ENCODE measurements at places on chromosomes 11 and 22. TPM values are rescaled to one million over a fixed set of nuclear protein-coding genes. Genes with fewer than 3 reads are reported as not detected.

GRCh38 chr11:107282195-107282594 is 175.4 kb downstream of the CWF19L2 start:
- H3K4me3 ChIP-seq: no peak overlapping the region
- no peak overlapping the region for H3K27ac ChIP-seq
- H3K36me3 ChIP-seq: no peaks in the 10 kb centered on the region
- no peaks in the 10 kb centered on the region for H3K4me1 ChIP-seq
- no peak for DNase-seq

DNA sequence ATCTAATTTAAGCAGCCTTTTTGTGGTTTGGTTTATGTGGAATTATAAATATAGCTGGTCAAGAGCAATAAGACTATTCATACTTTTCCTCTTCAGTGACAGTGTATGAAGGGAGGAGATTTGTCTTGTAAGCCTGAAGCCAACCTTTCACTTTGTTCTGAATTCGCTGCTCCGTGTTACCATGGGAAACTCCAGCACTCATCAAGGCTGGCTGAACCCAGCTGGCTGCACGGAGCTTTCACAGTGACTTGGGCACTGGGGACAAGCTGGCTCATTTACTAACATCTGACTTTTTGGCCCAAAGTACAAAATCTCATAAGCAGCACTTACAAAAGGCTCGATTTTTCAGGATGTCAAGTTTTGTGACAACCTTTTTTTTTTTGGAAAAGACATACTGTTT is 120.4 kb upstream of the GRIA4 start:
- H3K4me3 ChIP-seq: no peak overlapping the region
- H3K27me3 ChIP-seq: no peaks in the 10 kb centered on the region
- no peaks in the 10 kb centered on the region for H3K4me1 ChIP-seq
- H3K27ac ChIP-seq: no peak overlapping the region
- DNase-seq: no peak
- H3K36me3 ChIP-seq: no peaks in the 10 kb centered on the region

- peaks cover 5% of the 10 kb centered on the region for H3K4me1 ChIP-seq
- H3K27me3 ChIP-seq: no peaks in the 10 kb centered on the region
- no peak for DNase-seq
- H3K36me3 ChIP-seq: peaks cover 30% of the 10 kb centered on the region
- no peak overlapping the region for H3K27ac ChIP-seq
- no peak overlapping the region for H3K4me3 ChIP-seq
Measured at GRCh38 chr11:68541116-68541515, 80.6 kb downstream of the PPP6R3 start.

DNA sequence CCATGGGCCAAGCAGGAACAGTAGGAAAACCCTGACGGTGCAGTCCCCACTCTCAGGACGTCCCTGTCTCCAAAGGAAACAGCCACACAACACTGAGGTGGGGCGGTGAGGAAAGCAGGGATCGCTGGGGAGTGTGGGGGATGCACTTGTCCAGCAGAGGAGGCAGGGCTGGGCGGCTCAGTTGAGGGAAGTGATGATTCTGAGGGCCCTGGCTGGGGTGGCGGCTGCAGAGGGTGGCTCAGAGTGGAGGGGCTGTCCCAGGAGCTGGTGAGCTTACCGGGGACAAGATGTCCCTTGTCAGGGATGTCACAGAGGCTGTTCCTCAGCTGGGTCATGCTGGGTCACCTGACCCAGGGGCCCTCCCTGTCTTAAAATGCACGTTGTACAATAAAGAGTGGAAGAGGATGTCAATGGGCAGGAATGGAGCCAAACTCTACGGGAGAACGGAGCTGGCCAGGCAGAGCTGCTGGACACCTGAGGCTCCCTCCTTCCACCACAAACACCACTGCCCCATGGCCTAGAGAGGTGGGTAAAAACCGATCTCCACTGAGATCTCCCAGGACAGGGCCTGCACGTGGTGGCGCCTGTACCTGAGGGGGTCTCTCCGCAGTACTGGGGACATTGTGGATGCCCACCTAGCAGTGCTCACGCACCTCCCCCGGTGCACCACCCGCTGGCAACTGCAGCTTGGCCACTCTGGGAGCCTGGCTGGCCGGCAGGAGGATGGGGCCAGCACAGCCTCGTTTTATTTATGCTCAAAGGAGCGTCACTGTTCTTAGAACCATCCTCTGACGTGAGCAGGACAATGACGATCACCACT is 9.7 kb upstream of the EFCAB6 start:
- no peak for DNase-seq
- no peaks in the 10 kb centered on the region for H3K36me3 ChIP-seq
- H3K4me1 ChIP-seq: no peaks in the 10 kb centered on the region
- H3K27me3 ChIP-seq: no peaks in the 10 kb centered on the region
- H3K27ac ChIP-seq: no peak overlapping the region

DNA sequence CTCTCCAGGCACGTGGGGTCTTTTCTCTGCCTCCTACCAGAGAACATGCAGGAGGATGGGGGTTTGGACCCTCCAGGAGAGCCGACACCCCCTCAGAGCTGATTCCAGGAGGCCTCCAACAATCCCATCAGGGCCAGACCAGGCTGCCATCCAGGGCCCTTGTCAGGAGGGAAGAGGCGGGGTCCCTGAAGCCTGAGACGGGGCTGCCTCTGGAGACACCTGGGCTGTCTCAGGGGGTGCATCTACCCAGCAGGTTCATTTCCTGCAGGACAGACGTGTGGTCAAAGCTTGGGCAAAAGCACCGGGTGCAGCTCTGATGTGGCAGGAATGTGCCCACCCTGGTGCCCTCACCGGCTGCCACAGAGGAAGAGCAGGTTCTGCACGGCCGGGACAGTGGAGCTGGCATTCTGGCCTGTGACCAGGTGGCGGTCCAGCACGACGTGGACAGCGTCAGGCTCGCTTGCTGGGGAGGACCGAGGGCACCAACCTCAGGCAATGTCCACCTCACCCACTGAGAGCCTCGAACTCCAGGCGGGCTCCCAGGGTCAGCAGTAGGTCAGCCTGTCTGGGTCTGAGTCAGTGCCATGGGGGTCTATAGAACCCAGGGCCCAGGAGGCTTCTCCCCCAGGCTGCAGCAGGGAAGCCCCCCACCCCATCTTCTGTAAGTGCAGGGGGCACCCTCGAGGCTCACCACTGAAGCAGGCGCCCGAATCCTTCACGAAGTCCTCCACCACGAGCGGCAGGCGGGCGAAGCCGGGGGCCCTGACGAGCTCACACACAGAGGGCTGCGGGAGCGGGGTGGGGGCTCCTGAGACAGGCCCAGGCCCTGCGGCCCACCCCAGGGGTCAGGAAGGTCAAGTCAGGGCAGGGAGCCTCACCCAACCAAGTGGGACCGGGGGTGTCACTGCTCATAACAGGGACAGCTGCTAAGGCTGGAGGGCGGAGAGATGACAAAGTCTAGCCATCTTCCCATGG is 6.4 kb downstream of the GATD1 start:
- DNase-seq: no peak
- peaks cover 28% of the 10 kb centered on the region for H3K36me3 ChIP-seq
- H3K4me1 ChIP-seq: no peaks in the 10 kb centered on the region

- no peaks in the 10 kb centered on the region for H3K27me3 ChIP-seq
- no peaks in the 10 kb centered on the region for H3K4me1 ChIP-seq
- H3K27ac ChIP-seq: no peak overlapping the region
- no peak for DNase-seq
Measured at GRCh38 chr11:45073685-45074141, 72.7 kb upstream of the PRDM11 start.

DNA sequence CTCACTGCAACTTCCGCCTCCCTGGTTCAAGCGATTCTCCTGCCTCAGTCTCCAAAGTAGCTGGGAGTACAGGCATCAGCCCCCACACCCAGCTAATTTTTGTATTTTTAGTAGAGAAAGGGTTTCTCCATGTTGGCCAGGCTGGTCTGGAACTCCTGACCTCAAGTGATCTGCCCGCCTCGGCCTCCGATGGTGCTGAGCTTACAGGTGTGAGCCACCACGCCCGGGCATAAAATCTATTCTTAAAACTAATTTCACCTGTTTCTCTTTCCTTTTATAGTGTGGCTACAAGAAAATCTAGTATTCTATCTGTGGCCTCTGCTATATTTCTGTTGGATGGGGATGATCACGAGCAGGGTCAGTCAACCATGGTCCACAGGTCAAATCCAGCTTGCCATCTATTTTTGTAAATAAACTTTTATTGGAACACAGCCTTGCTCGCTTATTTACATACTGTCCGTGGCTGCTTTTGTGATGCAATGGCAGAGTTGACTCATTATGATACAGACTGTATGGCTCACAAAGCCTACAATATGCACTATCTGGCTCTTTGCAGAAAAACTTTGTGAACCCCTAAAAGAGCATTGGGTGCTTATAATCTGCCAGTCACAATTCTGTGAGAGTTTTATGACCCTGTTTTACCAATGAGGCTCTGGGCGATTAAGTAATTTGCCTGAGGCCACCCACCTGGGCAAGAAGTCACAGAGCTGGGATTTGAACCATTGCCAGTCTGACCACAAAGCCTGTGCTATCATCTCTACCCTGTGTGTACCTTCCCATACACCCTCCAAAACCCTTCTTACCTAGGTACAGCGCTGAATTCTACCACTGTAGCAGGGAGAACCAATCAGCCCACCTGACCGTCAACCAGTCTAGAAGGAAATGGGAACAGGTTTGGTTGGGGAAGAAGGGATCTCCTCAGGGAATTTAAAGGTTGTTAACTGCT is 28.3 kb downstream of the SLC1A2 start:
- H3K36me3 ChIP-seq: no peaks in the 10 kb centered on the region
- H3K27ac ChIP-seq: peak overlapping the region; percentile 66
- DNase-seq: no peak
- H3K27me3 ChIP-seq: no peaks in the 10 kb centered on the region
- peaks cover 4% of the 10 kb centered on the region for H3K4me1 ChIP-seq

DNA sequence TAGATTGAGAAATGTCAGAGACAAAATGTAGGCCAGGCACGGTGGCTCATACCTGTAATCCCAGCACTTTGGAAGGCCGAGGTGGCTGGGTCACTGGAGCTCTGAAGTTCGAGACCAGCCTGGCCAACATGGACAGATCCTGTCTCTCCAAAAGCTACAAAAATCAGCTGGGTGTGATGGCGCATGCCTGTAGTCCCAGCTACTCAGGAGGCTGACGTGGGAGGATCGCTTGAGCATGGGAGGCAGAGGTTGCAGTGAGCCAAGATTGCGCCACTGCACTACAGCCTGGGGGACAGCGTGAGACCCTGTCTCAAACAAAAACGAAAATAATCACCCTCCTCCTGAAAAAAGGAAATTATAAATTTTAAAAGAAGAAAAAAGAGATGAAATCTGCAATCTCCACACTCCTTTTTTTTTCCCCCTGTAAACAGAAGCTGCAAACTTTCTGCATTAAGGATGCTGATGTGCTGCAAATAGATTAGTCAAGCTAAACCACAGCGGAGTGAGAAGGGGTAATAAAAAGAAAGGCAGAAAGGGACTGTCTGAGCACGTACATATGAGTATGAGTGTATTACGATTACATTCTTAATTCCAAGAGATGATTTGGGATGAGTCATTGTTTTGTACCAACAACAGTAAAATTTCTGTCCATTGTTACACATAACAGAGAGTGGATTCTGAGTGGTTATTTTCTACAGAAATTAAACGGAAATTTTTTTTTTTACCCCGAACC is 87.3 kb downstream of the SIK3 start:
- DNase-seq: no peak
- H3K4me3 ChIP-seq: no peak overlapping the region
- no peaks in the 10 kb centered on the region for H3K27me3 ChIP-seq

- no peaks in the 10 kb centered on the region for H3K4me1 ChIP-seq
- no peak overlapping the region for H3K4me3 ChIP-seq
- no peak overlapping the region for H3K27ac ChIP-seq
- no peak for DNase-seq
- H3K27me3 ChIP-seq: no peaks in the 10 kb centered on the region
- H3K36me3 ChIP-seq: no peaks in the 10 kb centered on the region
Measured at GRCh38 chr11:24295360-24295759, 201.5 kb upstream of the LUZP2 start.

DNA sequence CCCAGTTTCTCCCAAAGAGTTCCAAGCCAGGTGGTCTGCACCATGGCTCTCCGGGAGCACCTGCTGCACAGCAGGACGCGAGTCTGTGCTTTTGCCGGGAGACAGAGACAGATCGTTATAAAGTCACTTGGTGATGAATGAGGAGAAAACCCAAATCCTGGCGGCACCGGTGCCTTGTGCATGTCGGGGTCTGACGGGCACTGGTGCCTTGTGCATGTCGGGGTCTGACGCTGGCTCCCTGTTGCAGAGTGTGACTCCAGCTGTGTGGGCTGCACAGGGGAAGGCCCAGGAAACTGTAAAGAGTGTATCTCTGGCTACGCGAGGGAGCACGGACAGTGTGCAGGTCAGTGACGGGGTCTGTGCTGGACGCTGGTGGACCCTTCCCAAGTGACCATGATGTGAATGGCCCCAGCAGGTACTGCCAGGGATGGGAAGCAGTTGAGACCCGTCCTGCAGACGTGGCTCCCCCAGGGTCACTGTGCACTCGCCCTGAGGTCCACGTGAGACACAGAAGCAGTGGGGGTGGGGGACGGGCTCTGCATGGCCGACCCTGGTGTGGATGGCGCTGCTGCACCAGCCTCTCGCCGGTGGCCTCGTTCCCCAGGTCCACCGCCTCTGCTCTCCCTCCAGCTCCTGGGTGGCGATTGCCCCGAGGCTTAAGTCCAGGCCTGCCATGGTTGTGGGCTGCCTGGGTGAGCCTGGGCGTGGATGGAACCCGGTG is 5.8 kb downstream of the CRELD2 start:
- H3K27ac ChIP-seq: no peak overlapping the region
- H3K4me3 ChIP-seq: no peak overlapping the region
- no peaks in the 10 kb centered on the region for H3K27me3 ChIP-seq
- peaks cover 6% of the 10 kb centered on the region for H3K4me1 ChIP-seq
- H3K36me3 ChIP-seq: peaks cover 43% of the 10 kb centered on the region
- no peak for DNase-seq

DNA sequence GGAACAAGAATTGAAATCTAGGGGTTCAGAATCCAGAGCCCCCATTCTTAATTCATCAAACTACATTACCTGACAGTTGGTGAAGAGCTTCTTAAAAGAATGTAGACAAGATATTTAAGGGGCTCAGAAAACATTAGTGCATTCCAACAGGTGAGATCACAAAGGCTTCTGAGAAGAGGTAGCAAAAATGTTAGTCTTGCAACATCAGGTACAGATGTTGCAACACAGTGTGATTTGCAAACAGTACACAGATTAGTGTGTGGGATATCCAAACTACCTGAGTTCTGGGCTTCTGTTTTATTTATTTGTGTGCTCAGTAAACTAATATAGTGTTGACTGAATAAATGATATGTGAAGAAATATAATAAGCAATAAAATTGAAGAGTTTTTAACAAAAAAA is 11.8 kb downstream of the CASP4 start:
- no peaks in the 10 kb centered on the region for H3K27me3 ChIP-seq
- peaks cover 30% of the 10 kb centered on the region for H3K36me3 ChIP-seq
- H3K27ac ChIP-seq: no peak overlapping the region

Gene MMP3
- total RNA-seq: not detected

Gene CABP4
- not detected for total RNA-seq

Gene IRAG1
- total RNA-seq: 236 TPM
